ENCODE measurements at places on chromosomes 1 and 21.

DNA sequence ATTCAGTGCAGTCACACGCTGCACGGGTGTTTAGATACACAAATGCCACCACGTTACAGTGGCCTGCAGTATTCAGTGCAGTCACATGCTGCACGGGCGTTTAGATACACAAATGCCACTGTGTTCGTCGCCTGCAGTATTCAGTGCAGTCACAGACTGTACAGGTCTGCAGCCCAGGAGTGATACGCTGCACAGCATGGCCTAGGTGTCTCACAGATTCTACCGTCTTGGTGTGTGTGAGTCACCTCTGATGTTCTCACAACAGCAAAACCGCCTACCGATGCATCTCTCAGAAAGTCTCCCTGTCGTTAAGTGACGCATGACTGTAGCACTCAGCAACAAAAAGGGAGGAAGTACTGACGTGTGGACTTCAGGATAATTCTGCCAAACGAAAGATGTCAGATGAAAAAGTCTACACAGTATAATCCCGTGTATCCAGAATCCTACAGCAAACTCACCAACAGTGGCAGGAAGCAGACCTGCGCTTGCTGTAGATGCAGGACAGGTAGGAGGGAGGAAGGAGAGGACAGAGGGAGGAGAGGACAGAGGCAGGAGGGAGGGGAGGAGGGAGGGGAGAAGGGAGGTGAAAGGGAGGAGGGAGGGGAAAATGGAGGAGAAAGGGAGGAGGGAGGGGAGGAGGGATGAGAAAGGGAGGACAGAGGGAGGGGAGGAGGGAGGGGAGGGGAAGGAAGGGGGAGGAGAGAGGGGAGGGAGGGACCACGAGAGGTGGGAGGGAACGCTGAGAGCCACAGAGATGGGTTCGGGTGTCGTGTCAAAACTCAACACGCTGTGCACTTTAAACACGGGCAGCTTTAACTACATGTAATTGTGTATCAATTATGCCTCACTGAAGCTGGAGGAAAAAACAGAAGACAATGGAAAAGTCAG is 36.3 kb upstream of the PCBP3 start:
- DNase-seq = peak; percentile 57

DNA sequence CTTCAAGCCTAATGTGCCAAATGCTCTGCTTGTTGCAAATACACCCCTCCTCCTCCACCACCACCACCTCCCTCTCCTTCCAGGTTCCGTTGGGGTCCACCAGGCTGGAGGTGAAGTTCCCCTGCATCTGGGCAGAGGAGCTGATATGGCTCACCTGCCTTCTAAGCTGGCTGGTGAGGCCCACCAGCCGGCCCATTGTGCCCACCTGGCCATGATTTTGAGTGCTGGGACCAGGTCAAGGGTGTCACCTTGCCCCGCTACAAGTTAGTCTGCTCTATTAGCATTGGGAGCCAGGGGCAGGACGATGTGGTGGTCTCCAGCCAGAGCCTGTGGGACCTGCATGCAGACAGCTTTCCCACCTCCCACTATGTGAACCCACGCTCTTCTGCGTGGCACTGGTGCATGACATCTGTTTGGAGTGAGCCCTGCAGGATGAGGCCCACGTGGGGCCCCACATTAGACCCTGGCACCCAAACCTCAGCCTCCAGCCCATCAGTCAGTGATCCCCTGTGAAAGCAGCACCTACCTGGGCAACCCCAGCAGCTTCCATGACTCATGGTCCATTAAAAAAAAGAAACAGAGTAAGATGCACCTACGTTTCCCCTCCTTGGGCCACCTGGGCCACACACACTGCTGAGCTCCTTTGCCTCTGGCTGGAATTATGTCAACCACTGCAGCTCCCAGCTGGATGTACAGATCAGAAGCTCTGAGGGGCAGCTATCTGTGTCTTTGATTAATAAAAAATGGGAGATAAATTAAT is 15.6 kb upstream of the CDCP2 start:
- no peak for DNase-seq

- DNase-seq = no peak
These were observed 22.4 kb upstream of the POU3F1 start for GRCh38 chr1:38068980-38069340.

DNA sequence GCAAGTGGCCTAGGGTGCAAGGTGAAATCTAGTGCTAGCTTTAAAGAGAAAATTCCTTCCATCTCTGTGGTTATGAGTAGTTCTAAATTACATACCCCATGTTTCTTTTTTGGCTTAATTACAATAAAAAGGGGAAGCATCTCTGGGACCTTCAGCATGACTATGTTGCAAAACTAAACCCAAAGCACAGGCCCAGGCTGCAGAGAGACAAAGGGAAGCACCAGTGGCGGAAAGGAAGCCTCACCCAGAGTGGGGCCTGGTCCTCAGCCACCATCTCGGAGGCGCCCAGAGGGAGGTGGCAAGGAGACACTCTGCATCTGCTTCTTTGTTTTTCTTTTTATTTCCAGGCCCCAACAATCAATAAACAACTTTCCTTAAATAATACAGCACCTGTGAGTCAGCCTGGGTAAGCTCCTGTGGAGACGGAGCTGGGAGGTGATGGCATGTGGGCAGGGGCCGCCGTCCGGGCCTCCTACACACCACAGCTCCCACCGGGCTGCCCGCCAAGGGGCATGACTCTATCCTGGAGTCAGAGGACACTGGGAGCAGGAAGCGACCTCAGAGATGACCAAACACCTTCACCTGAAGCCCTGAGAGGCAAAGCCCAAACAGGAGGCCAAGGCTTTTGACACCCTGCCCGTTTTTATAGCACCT is 21.7 kb downstream of the ITPKB start:
- peak; percentile 48 for DNase-seq

GRCh38 chr1:98267423-98267822 is 346.6 kb upstream of the DPYD start:
- no peak for DNase-seq

GRCh38 chr1:29284286-29284960 is 48.1 kb downstream of the PTPRU start:
- no peak for DNase-seq

- no peak for DNase-seq
These were observed 59.8 kb downstream of the GLIS1 start for GRCh38 chr1:53678938-53679825.

DNA sequence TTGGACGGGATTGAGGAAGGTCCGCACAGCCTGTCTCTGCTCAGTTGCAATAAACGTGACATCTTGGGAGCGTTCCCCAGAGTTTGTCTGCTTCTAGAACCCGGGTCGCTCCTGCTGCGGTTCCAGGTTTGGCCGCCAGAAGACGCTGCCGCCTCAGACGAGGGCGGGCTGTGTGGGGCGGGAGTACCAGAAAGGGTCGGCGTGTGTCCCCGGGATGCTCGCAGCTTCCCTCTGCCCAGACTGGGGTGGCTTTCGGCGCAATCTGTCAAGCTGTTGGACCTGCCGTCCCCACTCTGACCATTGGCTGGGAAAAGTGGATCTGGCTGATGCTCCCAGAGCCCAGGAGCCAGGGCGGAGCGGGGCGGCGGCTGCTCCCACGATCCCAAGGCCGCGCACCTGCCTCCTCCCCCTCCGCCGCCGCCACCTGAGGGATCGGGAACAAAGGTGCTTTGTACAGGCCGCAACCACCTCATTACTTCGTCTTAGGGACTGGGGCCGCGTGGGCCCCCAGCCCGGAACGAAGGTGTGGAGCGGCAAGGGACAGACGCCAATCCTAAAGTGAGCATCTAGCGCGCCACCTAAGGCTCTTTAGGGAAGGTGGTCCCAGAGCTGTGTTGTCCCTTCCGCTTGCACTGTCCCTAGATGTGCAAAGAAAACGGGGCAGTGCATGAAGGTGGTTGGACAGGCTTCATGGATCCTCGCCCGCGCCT is 683 bp upstream of the EFNA4 start:
- DNase-seq = peak; percentile 84

DNA sequence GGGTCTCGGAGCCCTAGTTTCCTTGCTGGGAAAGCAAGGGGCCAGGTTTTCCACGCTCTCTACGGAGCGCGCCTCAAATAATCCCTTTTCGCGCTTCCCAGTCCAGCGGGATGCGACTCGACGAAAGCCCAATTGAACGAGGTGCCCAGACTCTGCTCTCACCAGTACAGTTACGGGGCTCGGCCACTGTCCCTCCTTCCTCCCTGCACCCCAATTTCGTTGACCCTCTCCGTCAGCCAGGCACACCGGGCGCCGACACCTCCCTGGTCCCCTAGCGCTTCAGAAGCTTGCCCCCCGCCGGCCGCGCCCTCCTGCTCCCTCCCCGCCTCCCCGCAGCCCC is 389 bp downstream of the SEMA6C start:
- no peak for DNase-seq

DNA sequence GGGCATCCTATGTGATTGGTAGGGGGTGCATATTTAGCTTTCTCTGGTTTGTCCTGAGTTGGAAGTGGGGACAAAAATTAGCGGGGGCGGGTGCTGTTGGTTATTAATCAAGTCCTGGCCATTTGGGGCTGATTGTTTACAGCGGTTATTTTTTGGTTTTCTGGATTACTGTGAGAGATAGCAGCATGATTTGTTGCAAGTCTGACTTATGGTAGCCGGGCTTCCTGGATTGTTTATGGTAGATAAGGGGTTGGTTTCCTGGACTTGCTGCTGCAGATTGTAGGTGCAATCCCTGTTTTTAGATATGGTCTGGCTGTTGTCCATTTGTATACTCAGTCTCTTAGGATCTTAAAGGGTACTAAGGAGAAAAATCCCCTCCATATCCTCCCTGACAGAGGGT is 12.1 kb upstream of the PROK1 start:
- no peak for DNase-seq

DNA sequence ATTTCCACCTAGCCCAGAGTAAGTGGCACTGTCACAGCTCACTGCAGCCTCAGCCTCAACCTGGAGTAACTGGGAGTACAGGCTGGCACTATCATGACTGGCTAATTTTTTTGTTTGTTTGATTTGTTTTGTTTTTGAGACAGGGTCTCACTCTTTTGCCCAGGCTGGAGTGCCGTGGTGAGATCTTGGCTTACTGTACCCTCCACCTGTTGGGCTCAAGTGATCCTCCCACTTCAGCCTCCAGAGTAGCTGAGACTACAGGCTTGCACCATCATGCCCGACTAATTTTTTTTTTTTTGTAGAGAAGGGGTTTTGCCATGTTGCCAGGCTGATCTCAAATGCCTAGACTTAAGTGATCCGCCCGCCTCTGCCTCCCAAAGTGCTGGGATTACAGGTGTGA is 2.5 kb downstream of the UCK2 start:
- DNase-seq = no peak

DNA sequence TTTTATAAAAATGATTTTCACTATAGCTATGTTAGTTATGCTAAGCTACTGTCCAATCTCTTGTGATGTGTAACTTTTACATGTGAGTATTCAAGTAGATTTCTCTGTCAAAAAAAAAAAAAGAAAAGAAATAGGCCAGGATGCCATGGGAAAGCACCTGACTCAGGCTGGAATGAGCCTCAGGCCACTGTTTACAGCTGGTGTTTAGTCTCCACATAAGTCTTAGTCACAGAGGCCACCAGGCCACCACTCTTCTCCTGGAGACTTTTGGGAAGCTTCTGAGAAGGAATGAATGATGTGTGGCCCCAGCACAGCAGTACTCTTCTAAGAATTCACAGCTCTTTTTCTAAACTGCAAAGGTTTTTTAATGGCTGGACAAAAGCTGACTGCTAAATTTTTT is 48.9 kb downstream of the CHML start:
- no peak for DNase-seq

DNA sequence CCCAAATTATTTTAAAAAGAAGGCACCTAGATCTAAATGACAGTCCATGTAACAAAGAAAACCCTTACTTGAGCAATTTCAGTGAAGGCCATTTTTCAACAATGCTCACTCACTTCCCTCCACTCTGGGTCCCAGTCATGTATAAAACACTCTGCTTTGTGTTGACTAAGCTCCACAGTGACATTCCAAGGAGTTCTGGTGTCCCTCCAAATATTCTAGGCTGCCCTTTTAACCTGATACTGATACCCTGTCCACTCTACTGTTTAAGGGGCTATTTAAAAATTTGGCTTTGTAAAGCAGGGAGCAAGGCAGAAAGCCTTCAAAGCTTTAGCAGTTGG is 73.6 kb downstream of the GNG12 start:
- DNase-seq = no peak

- DNase-seq = no peak
These were observed 227.7 kb upstream of the IRF2BP2 start for GRCh38 chr1:234837713-234838112.

GRCh38 chr1:86865973-86866637 is 47.8 kb downstream of the SELENOF start:
- DNase-seq = no peak

DNA sequence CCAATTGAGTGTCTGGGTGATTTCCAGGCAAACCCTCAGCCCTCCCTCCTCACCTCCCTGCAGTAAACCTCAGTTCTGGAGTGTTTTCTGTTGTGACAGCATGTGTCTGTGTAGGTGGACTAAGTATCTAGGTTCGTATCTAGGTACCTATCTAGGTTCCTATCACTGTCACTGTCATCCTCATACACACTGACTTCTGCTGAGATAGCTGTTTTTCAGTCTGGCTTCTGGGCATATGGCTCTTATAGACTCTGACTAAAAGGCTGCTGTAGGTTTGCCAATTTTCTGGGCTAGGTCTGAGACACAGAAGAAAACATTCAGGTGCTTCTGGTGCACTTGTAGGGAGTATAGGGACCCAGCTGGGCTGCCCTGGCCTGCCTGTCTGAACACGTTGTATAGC is 8.1 kb upstream of the TRIM67 start:
- DNase-seq = no peak

DNA sequence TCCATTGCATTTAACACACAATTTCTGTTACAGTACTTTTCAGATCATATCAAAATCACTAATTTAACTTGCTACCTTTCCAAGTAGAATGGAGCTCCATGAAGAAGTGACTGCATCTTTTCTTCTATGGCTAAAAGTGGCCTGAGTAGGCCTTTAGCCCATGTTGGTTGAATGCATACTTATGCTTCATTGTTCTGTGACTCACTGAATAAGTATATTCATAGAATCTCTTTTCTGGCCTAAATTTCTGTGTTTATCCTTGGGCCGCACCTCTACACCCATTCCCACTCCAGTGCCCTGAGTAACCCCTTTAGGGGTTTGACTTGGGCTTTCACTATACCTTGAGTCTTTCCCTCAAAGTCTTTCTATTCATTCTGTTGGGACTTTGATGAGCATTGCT is 42.1 kb upstream of the ARHGAP29 start:
- no peak for DNase-seq

- DNase-seq = no peak
These were observed 74.2 kb downstream of the ATF6 start for GRCh38 chr1:161840363-161840762.

- no peak for DNase-seq
These were observed 117.5 kb upstream of the APP start for GRCh38 chr21:26288026-26288425.

Data from activated T-cell treated with anti-CD3 and anti-CD28 coated beads, Interleukin-2, amount 50 U/mL, for 1 hour (primary cell).